Activated CD4-positive, CD25-positive, alpha-beta regulatory T cell treated with anti-CD3 and anti-CD28 coated beads, Interleukin-2, amount 50 U/mL, for 72 hours (primary cell): ENCODE measurements at places on chromosomes 16 and 17.

DNA sequence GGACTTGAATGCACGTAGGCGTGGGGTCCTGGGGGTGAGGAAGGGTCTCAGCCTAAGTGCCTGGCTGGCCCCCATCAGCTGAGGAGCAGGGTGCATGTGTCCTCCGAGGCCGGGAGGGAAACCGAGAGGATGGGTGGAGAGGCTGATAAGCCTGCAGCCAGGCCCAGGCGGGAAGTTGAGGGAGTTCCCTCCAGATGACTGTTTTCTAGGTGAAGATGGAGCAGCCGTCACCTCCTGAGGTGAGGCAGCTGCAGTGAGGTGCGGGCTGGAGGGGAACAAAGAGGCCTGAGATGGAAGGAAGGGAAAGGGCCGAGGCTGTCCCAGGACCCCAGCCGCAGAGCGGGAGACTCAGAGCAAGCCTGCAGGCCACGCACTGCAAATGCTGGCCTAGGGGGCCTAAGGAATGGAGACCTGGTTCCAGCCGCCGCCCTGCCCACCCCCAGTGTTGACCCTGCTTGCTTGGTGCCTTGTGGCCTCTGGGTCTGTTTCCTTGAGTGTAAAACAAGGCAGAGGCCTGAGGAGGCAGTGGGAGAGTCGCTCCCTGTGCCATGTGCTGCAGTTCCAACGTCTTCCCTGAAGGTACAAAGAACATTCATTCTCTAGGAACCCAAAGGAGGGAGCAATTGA lies 3.0 kb downstream of the PECAM1 start:
- DNase-seq, result no peak

DNA sequence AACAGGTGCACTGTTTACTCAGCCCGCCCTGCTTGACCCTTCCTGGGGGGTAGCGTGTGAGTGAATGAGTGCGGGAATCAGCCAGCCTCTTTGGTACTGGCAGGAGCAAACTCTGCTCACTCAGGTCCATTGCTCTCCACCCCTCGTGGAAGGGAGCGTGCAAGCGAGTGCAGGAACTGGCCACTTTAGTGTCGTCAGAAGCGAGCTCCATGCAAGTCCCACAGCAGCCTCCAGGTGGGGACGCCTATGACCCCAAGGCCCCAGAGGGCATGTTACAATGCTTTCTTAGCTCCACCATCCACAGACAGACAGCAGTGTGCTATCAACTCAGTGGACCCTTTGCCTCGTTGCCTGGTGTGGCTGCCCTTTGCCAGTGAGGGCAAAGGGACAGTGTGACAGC lies 1025.1 kb upstream of the CDH8 start:
- no peak for DNase-seq

- no peak for DNase-seq
These were observed 530.1 kb downstream of the KCNJ2 start for GRCh38 chr17:70699408-70699807.

DNA sequence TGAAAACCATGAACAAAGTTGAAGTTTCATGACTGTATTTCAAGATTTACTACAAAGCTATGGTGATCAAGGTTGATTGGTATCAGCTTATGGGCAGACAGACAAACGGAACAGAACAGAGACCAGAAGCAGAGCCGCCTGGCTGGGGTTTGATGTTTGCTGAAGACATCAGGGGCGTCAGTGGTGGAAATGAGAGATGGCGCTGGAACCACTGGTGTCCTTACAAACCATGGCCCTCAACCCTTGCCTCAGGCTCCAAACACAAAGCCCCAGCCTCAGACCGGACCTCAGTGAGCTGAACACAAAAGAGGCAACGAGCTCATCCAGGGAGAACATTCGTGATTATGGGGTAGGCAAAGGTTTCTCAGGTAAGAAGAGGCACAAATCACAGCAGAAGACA lies 113.0 kb upstream of the METRNL start:
- DNase-seq, result no peak

- no peak for DNase-seq
These were observed at the start of gene CD300H for GRCh38 chr17:74567397-74567796. Gene CD300H (minus strand): TSS chr17:74567509.

DNA sequence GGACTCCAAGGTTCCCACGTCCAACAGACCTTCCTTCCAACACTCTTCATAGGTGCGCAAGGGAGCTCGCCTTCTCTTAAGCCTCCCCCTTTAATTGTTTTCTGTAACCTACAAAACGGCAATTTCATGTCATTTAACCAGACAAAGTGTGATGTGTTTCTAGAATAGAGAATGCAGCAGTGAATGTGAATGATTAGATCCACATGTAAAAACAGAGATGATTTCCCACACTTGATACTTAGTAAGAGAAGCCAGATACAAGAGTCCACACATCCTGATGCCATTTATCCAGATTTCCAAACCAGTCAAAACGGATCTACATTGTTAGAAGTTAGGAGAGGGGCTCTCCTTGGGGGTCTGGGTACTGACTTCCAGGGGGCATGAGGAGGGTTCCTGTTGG lies 89.3 kb downstream of the IRF8 start:
- DNase-seq, result no peak

DNA sequence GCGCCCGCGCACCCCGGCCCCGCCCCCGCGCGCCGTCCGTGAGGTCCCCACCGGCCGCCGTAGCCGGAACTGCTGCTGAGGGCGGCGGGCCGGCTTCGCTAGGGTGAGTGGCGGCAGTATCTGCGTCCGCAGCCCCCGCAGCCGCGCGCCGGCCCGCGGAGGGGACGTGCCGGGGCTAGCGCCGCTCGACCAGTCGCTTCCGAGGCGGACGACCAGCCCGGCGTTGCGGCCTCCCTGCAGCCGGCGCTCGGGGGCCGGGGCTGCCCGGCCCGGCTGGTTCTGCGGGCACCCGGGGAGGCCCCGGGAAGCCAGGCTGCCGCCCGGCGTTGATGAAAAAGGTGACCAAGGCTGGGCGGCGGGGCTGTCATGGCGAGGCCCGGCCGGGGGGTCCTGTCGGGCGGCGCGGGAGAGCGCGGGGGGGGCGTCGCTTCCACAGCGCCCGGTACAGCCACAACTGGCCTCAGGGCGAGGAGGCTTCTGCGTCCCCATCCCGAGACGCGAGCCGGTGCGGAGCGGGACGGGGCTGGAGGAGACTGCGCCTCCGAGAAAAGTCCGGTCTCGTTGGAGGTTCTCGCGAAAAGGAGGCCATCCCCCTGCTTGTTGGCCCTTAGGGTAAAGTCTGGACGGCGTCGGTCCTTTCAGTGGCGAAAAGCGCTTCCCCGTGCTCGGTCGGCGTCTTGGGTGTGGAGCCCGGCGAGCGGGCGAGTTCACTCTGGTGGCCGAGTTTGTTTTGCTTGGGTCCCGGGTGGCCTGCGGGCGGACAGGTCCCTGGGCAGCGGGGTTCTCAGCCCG lies at the start of gene CRAMP1:
TSS of gene CRAMP1 (plus strand) at position 41 of the 792 bp plus-strand sequence. CDS start 2,280 bp downstream, outside the sequence.
- DNase-seq, result no peak

DNA sequence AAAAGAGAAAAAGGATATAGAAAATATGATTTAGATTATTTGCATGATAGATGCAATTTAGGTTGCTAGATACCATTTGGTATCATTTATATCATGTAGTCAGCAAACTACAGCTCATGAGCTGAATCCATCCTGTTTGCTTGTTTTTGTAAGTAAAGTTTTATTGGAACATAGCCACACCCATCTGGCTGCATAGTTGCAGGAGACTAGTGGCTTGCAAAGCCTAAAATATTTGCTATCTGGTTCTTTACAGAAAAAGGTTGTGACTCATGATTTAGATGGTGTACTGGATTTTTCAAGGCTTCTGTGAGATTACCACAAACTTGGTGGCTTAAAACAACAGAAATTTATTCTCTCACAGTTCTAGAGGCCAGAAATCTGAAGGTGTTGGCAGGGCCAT lies 49.9 kb downstream of the MAP2K4 start:
- DNase-seq, result no peak

GRCh38 chr16:27426423-27427408 lies 24.7 kb downstream of the IL21R start:
- peak; percentile 64 for DNase-seq

DNA sequence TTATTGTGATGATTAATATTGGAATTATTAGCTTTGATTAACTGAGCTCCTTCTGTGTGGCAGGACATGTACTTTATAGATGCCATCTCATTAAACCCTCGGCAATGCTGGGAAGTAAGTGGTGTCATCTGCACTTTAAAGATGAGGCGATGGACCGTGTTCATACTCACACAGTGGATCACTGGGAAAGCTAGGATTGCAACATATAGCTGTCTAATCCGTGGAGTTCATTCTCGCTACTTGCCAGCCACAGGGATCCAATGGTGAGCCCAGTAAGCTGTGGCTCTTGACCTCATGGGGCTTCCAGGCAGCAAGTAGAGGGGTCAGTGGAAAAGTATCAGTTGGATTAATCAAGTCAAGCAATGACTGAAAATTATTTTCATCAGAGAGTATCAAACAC lies 587.9 kb downstream of the CDH13 start:
- DNase-seq, result no peak

- DNase-seq, result no peak
These were observed 13.5 kb downstream of the SPECC1 start for GRCh38 chr17:20022701-20023100.

DNA sequence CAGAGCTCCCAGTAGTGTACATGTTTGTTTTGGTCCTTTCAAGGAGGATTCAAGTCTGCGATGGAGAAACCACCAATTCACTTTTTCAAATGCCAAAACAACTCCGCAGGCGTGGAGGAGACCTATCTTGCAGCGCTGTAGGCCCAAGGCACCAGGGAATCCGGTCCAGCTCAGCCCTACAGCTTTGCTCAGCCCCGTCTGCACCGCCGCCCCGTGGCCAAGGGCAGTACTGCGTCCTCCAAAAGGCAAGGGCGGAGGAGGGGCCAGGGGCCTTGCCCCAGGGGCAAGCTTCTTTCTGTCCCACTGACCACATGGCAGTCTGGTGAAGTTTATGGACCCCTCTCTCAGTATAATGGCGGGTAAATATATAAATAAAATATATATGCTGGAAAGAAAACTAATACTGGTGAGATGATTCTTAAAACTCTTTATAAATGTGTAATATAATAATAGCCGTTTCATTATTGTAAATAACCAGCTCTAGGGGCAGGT lies 709 bp upstream of the CD300LG start:
- peak; percentile 88 for DNase-seq

GRCh38 chr16:85626191-85626981 lies 13.3 kb downstream of the GSE1 start:
- no peak for DNase-seq

DNA sequence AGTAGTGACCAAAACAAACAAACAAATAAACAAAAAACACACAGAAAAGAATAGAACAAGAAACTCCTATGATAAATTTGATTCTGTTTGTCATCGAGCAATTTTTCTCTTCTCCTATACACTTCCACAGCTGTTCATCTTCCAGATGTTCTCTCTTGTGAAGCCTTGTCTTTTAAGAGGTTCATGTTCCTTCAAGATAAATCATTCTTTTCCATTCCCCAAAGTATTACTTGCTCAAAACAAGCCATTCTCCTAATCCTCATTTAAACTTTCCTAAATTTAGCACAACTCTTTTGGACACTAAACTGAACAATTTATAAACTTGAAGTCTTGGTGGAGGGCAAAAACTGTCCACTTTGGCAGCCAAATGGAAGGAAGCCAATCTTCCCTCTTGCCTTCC lies 103.3 kb downstream of the ABCA8 start:
- no peak for DNase-seq

DNA sequence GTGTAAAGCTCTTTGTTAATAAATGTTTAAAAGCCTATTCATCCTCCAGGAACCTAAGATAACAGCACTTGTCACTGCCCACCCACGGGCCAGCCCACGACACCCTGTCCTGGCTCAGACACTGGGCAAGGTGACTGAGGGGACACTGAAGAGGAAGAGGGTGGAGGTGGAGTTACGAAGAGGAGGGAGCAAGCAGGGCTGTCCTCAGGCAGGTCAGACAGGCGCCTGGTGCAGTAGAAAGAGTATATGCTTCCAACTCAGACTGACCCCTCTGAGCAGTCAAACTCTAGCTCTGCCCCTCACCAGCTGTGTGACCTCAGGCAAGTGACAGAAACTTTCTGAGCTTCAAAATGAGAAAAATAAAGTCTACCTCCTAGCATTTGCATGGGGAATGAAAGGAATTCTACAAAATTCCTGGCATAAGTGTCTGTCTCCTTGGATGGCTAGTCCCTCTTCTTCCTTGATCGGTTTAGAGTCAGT lies 22.8 kb downstream of the TEX2 start:
- no peak for DNase-seq

DNA sequence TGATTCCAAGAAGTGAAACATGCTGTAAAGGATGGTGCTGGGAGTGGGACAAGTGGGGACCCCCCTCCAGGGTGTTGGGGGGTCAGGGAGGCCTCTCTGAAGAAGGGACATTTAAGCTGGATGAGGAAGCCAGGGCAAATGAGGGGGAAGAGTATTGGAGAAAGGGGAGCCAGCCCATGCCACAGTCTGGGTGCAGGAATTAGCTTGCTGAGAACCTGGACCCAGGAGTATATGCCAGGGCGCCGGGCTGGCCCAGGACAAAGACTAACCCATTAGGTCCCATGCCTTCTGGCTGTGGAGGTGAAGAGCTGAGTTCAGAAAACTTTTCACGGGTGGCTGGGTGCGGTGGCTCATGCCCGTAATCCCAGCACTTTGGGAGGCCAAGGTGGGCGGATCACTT lies 45.6 kb upstream of the PIK3R6 start:
- peak; percentile 21 for DNase-seq

- no peak for DNase-seq
These were observed 227.5 kb upstream of the ZFHX3 start for GRCh38 chr16:73275448-73275847.

GRCh38 chr17:56679777-56680422 lies 86.4 kb downstream of the NOG start:
- DNase-seq, result no peak

DNA sequence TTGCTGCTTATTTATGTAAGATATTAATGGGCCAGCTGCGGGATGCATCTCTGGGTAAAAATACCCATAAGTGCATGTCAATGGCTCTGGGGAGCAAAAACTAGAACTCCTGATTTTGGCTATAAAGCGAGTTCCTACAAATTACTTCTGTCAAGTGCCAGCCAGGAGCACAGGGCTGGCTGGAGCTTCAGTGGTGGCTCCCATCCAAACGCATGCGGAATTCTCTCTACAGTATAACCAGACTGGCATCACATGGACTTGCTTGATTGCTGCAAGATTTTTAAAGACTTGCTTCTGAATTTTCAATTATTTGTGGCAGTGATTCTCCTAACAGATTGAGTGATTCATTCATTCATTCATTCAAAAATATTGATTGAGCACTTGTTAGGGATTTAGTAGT lies 260.9 kb downstream of the PHKB start:
- no peak for DNase-seq

- DNase-seq, result no peak
These were observed 654 bp downstream of the WFDC1 start for GRCh38 chr16:84295203-84295860.

DNA sequence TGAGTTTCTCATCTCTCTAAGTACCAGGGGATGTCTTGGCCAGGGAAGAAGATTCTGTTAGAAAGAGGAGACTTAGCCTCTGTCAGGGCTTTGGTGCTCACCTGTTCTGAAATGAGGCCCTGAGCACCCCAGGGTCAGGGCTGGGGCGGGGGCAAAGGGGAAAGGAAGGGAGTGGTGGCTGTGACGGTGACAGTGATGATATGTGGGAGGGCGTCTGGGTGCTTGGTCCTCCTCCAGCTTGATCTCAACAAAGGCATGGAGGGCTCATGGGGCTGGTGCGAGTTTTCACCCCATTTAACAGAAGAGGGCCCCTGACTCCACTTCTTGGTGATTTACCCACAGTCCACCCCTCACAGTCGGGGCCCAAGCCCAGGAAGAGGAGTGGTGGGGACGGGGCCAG lies 15.1 kb downstream of the SOX8 start:
- DNase-seq, result no peak
